ENCODE measurements at places on chromosomes 7 and 10. TPM values are rescaled to one million over a fixed set of nuclear protein-coding genes. Genes with fewer than 3 reads are reported as not detected.
A peak's percentile ranks its signal among the peaks of the same experiment; 100 is the strongest.

DNA sequence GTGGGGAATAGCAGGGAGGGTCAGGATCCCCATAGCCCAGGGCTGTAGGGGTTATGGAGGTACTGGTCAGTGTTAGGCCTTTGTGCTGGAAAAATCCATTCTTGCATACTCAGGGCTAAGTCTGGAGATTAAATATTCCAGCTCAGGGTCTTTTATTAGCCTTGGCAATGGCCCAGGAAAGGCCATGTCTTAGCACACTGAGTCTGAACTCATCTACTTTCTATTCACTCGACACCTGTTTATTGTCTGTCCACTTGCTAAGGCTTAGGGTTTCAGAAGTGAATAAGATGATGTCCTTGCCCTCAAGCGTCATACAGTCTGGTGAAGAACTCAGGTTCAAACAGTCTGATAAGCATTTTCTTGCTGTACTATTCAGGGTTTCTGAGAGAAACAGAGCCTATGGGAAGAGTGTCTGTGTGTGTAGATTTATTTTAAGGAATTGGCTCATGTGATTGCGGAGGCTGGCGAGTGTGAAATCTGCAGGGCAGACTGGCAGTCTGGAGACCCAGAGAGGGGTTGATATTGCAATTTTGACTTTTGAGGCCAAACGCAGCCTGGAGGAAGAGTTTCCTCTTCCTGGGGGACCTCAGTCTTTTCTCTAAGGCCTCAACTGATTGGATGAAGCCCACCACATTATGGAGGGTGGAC, 135.8 kb downstream of the RAMP3 start:
- no peak for DNase-seq

DNA sequence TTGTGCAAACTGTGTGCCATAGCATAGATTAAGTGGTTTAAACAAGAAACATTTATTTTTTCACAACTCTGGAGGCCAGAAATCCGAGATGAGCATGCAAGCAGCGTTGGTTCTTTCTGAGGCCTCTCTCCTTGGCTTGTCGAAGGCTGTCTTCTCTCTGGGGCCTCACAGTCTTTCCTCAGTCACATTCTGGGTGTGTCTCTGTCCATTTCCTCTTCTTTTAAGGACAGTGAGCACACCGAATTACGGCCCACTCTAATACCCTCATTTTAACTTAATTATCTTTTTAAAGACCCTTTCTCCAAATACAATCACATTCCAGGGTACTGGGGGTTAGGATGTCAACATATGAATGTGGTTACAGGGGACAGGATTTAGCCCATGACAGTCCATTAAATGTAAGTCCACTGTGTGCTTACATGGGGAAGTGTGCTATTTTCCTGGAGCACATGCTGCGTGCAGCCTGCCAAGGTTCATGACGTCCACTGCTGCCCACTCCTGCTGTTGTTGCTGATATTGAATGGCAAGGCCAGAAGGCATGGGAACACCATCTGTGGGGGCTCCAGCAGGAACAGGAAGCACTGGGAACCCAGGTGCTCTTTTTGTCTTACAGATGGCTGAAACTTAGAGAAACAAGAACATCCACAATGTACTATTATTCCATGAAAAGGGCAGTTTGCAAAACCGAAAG, 365.5 kb downstream of the GALNT17 start:
- DNase-seq = no peak

- DNase-seq = peak; percentile 81
Observed at GRCh38 chr10:119655566-119656001, 4.4 kb downstream of the BAG3 start.

DNA sequence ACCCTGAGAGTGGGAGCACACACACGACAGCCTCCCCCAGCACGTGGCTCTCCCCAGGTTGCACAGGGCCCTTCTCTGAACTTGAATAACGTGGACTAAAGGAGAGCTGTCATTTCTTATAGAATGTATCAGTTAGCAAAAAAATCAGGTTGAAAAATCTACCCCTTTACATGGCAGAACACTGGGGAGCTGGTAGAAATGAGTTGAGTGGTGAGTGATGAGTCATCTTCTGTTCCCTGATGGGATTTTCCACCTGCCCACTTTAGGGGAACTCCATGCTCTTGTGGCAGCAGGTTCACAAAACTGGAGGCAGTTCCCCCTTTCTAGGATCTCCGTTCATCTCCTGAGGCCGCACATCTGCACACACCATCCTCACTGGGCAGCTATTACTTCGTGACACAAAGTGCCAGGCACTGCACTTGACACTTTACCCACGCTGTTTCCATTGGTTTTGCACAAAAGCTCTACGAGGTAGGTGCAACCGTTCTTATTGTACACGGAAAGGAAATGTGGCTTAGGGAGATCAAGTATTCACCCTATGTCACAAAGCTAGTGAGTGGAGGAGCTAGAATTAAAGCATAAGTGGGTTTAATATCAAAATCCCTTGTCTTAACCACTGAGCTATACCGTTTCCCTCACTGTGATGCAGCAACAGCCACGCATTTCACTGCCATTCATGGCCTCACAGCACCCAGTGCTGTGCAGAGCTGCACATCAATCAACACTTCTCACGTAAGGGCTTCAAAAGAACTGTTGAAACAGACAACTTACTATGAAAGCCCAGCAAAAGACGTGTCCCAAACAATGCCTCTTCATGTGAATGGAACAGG, 80.2 kb downstream of the RNF216 start:
- DNase-seq = peak; percentile 66

- peak; percentile 66 for DNase-seq
Observed at GRCh38 chr7:139691253-139691781, 86.5 kb downstream of the HIPK2 start.

DNA sequence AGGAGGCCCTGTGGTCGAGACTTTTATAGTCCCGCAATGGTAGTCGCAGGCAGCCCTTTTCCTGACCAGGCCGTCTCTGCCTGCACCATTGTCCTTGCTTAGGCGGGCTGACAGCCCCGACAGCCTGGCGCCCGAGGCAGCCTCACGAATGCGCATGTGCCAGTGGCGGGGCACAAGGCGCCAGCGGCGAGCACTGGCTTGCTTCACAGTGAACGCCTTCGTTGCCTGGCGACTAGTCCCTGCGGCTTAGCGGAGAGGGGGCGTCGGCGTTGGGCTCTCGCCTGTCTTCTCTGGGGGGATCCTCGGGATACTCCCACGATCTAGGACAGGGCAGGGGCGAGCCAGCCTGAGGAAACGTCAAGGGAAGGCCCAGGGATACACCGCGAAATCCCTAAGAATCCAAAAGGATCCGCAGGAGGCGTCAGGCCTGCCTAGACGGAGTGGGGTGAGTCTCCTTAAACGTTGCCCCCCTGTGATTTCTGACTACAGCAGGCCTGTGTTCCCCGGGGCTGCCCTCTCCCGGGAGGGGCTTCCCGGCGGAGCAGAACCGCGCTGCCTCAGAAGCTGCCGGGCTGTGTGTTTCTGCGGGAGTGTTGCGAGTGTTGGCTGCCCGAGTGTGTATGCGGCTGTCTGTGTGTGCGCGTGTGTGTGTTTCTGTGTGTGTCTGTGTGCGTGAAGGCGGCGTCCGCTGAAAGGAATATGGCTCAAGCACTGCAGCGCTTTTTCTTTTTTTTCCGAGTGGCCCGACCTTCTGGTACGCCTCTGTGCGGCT, 20.5 kb upstream of the ZNF273 start:
- DNase-seq = no peak

- DNase-seq = peak; percentile 12
Observed at GRCh38 chr10:15897287-15897686, 37.0 kb upstream of the MINDY3 start.

DNA sequence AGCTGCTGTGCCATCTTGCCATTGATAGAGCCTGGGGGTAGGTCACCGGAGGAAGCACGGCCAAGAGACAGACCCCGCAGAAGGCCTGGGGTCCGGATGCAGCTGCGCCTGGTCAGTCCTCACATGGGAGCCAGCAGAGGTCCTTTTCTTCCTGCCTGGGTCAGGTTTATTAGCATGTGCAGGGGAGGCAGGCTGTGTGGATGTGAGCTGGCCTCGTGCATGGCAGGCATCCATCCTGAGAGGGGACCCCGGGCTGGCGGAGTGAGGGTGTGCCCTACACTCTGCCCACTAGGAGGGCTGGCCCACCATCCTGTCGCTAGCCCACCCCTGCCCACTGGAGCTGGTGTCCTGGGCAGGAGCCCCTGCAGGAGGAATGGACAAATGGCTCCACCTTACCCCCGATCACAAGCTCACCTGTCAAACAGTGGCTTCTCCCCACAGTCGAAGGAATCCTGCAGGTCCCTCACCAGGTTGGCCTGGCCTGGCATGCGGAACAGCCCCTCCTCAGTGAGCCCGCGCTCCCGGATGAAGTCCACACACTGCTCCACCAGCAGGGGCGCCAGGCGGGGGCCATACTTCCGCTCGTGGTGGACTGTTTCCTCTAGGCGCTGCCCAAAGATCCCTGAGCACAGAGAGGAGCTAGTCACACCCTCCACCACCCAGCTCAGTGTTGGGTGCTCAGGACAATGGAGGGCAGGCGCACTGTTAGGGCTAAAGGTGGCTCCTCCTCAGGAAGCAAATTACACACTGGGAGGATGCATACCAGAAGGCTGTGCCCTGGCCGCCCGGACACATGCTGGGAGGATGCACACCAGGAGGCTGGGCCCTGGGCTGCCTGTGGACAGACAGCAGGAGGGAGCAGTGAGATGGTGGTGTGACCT, 145.4 kb downstream of the ARHGAP22 start:
- no peak for DNase-seq

- DNase-seq = no peak
Observed at GRCh38 chr7:38177621-38178003, 433 bp upstream of the STARD3NL start.

GRCh38 chr7:23242935-23243334, 3.6 kb upstream of the GPNMB start:
- no peak for DNase-seq

DNA sequence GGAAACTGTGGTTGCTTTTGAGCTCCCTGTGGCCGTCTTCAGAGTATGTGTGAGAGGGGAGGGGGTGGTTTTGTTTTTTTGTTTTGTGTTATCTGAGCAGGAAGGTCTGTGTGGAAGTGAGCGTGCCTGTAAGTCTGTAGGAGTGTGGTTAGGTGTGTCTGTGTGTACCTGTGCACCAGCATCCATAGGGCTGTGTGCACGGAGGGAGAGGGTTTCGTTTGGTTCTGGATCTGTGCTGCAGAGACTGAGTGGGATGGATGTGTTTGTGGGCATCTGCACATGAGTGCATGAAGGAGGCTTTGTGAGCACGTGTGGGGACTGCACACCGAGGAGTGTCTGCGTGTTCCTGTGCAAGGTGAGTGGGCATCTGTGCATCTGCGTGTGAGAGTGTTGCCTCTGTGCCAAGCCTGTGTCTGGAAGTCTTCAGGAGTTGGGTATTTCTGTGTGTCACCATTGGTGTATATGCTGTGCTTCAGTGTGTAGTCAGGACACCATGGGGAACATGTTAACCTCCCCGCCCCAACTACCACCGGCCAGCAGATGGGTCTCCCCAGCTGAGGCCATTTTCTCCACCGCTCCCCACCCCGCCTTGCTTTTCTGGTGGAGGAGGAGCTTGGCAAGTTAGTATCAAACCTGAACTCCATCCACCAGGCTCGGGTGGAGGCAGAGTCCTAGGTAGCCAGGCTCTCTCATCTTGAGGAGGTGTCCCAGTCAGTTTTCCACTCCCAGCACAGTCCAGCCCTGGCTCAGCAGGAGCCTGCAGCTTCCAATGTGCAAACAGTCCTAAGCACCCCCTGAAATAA, 7.1 kb upstream of the TLX1 start:
- no peak for DNase-seq

SEMA3D gene
- total RNA-seq = 9.2 TPM

- DNase-seq = no peak
Observed at GRCh38 chr7:133911724-133912123, 215.4 kb upstream of the LRGUK start.

DNA sequence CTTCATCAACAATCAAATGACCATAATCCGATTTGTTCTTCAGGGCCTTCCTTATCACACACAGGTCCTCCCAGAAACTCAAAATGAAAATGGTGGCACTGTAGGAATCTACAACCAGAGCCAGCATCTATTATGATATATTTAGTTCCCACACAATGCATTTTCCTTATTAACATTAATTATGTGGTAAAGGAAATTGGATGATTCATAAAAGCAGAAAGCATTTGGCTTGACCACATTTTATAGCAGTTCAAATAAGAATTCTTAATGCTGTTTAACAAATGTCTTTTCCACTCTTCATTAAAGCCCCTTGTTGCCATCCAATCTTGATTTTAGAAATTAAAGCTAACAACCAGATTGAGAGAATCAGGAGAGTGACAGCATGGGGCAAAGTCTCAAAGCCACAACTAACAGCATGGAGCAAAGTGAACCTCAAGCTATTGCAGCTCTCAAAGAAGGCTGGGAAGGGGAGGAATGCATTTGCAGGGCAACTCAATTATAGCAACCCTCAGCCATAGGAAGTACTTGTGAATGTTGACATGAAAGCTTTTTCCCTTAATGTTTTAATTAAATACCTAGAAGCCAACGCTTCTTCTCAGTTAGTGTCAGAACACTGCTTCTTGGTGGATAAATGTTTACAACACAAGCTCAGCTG, 549.1 kb downstream of the NXPH1 start:
- no peak for DNase-seq

KIF20B gene
- 21.2 TPM for total RNA-seq

- no peak for DNase-seq
Observed at GRCh38 chr10:80156216-80156615, 23.7 kb downstream of the PLAC9 start.

DNA sequence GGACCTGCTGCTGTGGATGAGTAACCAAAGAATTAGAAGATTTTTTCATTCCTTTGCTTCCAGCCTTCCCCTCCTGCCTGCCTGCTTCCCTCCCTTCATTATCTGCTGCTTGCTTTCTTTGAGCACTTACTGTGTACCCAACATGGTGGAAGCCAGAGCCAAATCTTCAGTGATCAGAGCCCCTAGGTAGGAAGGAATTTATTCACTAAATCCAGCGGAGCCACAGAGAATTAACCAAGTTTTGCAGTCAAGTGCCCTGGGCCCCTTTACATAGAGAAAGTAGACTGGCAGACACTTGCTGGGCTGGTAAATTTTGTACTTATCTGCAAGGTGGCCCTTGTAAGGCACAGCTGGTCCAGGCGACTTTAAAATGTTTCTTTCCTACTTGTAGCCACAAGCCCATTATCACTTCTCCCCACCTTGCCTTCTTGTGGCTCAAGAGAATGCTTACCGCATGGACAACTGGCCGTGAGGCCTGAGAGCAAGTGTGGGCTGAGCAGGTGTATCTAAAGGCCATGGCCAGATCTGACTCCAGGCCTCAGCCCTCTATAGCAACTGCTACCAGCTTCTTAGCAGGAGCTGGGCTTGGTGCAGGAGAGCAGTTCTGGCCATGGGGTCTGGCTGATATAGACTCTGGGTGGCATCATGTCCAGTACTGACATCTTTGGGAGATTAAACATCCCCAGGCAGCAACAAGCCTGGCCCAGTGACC, 11.1 kb downstream of the UNC5B start:
- DNase-seq = no peak

SEMA4G gene
- total RNA-seq = 0.12 TPM

NEUROG3 gene
- total RNA-seq = not detected

DNA sequence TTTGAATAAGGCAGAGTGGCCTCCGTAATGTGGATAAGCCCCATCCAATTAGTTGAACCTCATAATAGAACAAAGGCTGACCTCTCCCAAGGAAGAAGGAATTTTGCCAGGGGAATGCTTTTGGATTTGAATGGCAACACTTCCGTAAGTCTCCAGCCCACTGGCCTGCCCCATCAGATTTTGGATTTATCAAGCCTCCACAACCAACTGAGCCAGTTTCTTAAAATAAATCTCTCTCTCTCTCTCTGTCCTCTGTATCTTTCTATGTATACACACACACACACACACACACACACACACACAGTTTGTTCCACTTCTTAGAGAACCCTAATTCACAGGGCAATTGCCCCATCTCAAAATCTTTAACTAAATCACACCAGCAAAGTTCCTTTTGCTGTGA, 100.9 kb upstream of the CAV2 start:
- DNase-seq = no peak

SLC16A12 gene
- total RNA-seq = 0.32 TPM

CC2D2B gene
- total RNA-seq = not detected
